ENCODE measurements at places on chromosomes 6 and 20. TPM values are rescaled to one million over a fixed set of nuclear protein-coding genes. Genes with fewer than 3 reads are reported as not detected.

- no peak for DNase-seq
These were observed 29.5 kb downstream of the TOP1 start for GRCh38 chr20:41057999-41058673.

GRCh38 chr20:57686931-57687652, 22.7 kb downstream of the PMEPA1 start:
- DNase-seq = no peak

DNA sequence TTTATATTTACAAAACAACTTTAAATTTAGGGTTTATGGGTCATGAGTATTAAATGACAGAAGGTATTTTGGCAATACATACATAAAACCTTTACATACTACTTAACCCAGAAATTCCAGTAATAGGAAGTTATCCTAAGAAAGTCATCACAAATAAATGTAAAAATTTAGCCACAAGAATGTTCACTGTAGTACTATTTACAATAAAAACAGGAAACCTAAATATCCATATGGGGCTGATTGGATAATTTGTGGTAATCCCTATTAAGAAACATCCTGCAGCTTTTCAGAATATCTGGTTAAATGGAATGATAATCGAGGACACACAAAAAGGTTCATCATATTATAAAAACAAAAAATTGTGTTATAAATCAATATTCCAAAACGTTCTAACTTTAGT, 44.4 kb downstream of the TRAM2 start:
- DNase-seq = no peak

GRCh38 chr6:25042036-25042521, 106.3 kb upstream of the RIPOR2 start:
- peak; percentile 45 for DNase-seq

DNA sequence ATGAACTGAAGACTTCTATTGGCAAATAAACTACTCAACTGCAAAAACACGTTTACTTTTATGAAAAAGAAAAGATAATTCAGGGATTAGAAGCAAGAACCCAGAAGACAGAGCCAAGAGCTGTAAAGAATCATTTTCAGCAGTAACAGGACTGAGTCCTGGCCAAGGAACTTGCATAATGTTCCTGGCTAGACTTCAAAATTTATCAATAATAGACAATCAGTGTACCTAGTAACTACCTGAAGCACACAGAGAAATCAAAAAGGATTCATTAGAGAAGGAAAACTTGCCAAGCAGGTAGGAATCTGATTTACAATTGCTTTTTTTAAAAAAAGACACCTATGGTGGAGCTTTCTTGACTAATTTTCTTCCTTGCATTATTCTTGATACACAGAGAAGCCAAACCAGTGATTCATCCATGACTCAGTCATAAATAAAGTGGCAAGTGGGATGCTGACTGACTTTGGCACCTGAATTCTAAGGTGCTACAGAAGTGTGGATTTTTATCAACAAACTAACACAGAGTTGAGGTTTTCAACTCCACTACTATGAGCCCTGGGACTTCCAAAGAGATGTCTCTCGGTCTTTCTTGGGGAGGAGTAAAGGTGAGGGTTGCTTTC, 281.3 kb downstream of the BMP7 start:
- DNase-seq = no peak

DNA sequence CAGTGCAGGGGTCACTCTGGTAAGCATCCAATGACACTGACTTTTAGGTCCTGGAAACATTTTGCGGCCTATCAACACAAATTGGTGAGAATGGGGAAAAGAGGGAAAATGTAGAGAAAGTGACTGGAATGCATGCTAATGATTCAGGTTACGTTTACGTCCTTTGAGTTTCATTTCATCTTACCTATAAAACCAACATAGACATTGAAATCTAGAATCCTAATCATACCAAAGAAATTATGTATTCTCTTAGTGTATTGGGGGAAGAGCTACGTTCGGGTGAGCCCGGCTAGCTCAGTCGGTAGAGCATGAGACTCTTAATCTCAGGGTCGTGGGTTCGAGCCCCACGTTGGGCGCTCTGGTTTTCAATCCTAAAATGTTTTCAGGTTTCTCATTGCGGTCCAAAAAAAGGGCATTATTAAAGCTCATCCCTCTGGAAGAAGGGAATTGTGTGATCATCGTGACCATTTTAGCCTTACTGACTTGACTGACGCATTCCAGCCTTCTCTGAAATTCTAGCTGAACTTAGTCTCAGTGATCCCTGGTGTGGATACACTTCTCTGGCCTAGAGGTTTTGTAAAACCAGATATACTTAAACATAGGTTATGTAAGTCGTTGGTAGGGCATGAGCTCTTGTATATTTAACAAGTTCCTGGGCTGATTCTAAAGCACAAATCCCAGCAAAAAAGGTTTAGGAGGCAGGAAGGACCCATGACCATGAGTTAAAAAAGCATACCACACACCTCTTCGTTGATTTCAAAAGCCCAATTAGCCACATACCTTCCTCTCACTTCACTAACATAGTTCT, 18.3 kb downstream of the HMGN4 start:
- peak; percentile 33 for DNase-seq

GRCh38 chr6:72525821-72526510, 95.9 kb upstream of the KCNQ5 start:
- DNase-seq = no peak

GRCh38 chr20:38764567-38765318, 16.5 kb downstream of the ACTR5 start:
- DNase-seq = no peak

- DNase-seq = no peak
These were observed 25.1 kb downstream of the TRIM27 start for GRCh38 chr6:28898710-28898965.

GRCh38 chr6:122894791-122895190, 101.2 kb upstream of the CLVS2 start:
- DNase-seq = no peak

GRCh38 chr6:12350644-12351170, 60.5 kb downstream of the EDN1 start:
- DNase-seq = no peak

- DNase-seq = no peak
These were observed 37.7 kb upstream of the TAF8 start for GRCh38 chr6:42012501-42013133.

GRCh38 chr6:91781946-91782345, 1195.1 kb upstream of the MAP3K7 start:
- no peak for DNase-seq

DNA sequence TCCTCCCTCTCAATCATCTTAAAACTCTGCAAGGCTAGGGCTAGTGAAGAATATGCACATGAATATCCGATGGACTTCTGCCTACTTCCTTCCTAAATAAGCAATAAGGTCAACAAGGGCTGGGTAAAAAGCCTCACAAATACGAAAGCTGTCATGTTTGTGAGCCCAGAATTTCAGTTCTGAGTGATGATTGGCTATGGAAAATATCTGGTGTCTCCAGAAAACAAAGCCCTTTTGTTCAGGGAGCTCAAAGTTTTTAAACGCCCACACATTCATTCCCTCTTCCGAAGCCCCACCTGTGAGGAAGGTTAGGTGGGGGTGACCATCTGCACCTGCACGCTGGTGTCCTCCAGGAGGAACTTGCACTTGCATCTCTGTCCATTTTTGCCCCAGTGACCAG, 126.9 kb upstream of the ARMC2 start:
- no peak for DNase-seq

DNA sequence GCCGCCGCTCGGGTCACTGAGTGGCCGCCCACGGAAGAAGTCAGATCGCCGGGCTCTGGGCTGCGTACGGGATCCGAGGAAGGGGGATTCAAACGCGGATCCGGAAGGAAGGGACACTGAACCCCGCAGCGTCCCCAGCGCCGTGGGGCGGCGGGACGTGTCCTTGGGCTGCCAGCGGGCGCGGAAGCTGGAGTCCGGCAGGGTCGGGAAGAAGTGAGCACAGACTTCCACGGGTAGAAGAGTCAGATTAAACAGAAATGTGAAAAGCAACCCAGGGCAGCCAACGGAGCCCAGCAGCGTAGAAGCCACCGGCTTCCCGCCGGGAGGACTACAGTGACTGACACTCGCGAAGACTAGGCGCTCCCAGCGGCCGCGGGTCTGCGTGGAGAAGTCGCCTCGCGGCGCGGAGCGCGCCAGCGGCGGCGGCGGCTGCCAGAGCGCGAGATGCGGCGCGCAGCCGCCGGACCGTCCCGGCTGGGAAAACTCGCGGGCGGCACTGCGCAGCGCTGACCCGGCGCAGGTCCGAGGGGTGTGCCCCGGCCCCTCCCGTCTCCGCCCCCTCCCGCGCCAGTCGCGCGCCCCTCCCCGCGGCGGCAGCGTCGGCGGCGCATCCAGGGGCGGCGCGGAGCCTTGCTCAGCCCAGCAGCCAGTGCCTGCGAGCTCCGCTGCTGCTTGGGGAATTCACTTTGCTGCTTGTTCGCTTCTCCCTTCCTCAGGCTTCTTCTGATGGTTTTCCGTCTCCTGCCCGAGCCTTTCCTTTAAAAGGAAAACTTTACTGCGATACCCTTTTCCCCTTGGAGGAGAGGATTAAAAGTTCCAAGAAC, at the start of gene SAMD5:
Gene SAMD5, plus strand, starts transcription at position 649 of the 824 bp plus-strand sequence. CDS start 239 bp downstream, outside the sequence.
- DNase-seq = peak; percentile 37

DNA sequence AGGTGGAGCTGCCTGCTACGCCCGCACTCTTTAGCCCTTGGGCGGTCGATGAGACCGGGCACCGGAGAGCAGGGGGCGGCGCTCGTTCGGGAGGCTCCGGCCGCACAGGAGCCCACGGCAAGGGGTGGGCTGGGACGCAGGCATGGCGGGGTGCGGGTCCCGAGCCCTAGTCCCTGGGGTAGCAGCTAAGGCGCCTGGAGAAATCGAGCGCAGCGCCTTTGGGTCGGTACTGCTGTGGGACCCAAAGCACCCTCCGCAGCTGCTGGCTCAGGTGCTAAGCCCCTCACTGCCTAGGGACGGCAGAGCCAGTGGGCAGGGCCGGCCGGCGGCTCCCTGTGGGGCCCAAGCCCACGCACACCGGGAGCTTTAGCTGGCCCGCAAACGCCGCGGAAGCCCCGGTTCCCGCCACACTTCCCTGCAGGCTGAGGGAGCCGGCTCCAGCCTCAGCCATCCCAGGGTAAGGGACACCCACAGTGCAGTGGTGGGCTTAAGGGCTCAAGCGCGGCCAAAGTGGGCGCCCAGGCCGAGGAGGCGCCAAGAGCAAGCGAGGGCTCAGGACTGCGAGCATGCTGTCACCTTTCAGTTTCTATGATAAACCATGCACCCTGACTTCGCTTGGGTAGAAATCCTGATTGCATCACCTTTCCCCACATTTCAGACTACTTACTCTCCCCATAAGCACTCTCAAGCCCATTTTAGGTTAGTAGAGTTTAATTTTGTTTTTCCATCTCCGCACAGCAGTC, 52.0 kb downstream of the MYLIP start:
- DNase-seq = no peak

DNA sequence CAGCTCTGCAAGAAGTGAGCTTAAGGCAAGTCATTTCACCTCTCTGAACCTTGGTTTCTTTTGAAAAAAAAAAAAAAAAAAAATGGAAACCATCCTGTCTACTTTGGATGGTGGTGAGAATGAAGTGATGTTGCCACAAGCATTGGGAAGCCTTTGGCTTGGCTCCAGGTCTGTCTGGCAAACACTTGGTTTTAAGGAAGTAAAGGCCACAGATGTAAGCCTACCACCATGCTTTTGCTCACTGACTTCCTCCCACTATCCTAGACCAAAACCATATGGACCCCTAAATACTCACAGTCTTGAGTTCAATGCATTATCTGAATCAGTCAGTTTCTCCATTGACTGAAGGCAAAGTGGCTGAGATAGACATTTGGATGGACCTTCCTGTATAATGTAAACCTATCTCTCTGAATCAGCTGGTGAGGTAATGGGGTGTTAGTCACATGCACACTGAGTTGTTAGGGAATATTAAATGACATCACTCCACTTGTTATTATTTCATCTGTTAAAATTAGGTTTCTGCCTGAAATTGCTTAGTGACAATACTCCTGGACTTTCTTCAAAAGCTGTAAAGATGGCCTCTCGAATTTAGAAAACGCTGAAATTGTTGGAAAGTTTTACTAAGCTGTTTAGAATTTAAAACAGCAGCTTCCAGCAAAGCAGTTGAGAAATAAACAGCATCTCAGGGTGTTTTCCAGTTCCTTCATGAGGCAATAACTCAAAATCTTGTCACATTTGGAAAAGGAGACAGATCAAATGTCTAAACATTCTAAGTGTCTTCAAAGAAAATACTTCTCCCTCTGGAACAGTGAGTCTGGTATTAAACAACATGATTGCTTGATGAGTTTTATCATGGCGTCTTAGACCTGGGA, 833.5 kb downstream of the DHX35 start:
- DNase-seq = no peak

GRCh38 chr6:48834706-48835105, 628.3 kb downstream of the MMUT start:
- no peak for DNase-seq

DNA sequence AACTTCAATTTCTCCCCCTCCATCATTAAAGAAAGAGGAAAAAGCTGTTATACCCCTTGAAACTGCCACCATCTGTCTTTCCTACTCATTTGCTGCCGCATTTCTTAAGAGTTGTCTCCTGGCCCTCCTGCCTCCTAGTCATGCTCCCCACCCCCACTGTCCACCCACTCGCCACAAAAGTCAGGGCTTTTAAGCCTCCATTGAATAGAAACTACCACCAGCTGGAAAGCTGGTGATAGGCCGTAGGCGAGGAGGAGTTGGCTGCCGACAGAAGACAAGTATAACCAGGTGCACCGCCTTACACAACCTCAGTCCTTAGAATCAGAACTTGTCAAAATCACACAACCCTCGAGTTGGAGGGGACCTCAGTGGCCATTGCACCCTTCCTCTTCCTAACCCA, 67.6 kb downstream of the B3GAT2 start:
- no peak for DNase-seq

DNA sequence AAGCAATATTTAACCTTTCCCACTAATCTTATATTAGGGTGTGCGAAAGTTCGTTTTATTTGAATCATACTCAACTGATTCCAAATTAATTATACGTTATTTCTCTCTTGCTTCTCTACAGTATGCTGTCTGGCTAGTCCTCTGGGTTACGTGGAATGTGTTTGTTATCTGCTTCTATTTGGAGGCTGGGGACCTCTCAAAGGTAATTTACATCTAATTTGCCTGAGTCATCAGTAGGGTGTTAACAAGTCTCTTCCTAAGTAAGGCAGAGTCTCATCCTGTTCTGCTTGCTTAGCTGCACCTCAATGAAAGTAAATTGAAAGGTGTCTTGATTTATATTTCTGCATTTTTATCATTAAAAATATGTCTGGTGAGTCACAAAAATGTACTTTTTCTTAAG, 551.5 kb downstream of the NKAIN2 start:
- DNase-seq = no peak

DNA sequence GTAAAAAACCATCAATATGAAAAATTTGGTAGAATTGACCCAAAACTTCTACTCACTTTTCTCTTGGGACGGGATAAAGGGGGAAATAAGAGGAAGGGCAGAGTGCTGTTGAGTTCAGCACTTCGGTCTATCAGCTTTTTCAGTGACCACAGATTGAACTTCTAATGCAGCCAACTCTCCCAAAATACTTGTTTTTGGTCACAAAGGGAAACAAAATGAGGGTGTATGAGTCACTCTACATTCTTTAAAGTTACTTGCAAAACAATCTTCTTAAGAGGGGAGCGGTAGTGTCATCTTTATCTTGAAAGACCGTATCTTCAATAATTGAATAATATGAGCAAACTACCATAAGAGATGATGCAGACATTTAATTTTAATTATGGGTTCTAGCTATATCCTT, 661.3 kb downstream of the CD109 start:
- no peak for DNase-seq

Gene SLC23A2
- 28.9 TPM for total RNA-seq

Gene MYBL2
- total RNA-seq = not detected

Gene DNAAF9
- 3.5 TPM for total RNA-seq

Gene OR2B2
- not detected for total RNA-seq

Gene HLA-DPB1
- total RNA-seq = 15.3 TPM

Gene ANGPT4
- total RNA-seq = not detected

Gene THBS2
- not detected for total RNA-seq

Gene CDH4
- total RNA-seq = 0.43 TPM

Gene ELOVL2
- total RNA-seq = not detected

Gene C6orf58
- total RNA-seq = not detected
